ENCODE measurements at places on chromosomes 5 and 9.

- DNase-seq = no peak
Measured at GRCh38 chr9:38439291-38439915, 15.1 kb upstream of the IGFBPL1 start.

GRCh38 chr9:65411901-65412300 is 126.9 kb upstream of the FOXD4L5 start:
- no peak for DNase-seq

GRCh38 chr5:149681252-149681651 is 48.9 kb upstream of the PPARGC1B start:
- no peak for DNase-seq

DNA sequence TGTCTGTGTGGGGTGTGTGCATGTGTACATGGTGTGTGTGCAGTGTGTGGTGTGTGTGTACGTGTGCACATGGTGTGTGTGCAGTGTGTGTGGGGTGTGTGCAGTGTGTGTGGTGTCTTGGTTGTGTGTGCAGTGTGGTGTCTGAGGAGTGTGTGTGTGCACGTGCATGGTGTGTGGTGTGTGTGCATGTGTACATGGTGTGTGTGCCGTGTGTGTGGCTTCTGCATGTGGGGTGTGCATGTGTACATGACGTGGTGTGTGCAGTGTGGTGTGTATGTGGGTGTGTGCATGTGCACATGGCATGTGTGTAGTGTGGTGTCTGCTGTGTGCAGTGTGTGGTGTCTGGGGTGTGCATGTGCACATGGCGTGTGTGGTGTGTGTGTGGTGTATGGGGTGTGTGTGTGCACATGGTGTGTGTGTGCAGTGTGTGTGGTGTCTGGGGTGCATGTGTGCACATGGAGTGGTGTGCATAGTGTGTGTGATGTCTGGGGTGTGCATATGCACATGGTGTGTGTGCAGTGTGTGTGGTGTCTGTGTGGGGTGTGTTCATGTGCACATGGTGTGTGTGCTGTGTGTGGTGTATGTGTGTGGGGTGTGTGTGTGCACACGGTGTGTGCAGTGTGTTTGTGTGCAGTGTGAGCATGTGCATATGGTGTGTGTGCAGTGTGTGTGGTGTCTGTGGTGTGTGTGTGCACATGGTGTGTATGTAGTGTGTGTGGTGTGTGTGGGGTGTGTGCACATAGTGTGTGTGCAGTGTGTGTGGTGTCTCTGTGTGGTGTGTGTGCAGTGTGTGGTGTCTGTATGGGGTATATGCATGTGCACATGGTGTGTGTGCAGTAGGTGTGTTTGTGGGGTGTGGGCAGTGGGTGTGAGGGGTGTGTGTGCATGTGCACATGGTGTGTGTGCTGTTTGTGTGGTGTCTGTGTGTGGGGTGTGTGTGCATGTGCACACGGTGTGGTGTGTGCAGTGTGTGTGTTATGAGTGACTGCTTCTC is 40.6 kb upstream of the ZNG1F start:
- no peak for DNase-seq

DNA sequence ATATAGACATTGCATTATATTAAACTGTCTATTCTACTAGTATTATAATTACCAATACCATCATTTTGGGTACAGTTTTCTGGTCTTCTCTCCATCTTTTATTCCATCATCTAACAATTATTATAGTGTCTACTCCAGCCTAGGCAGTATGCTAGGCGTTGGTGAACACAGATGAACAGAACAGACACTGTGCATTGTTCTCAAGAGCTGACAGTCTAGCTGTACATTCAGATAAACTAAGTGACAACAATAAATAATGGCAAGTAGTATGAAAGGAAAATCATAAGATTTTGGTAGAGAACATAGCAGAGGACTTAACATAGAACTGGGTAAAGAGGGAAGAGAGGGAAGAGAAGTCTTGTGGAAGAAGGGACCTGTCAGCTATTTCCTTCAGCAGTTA is 12.5 kb upstream of the SGCD start:
- no peak for DNase-seq

GRCh38 chr5:73950441-73950873 is 324.5 kb downstream of the ARHGEF28 start:
- DNase-seq = peak; percentile 61

DNA sequence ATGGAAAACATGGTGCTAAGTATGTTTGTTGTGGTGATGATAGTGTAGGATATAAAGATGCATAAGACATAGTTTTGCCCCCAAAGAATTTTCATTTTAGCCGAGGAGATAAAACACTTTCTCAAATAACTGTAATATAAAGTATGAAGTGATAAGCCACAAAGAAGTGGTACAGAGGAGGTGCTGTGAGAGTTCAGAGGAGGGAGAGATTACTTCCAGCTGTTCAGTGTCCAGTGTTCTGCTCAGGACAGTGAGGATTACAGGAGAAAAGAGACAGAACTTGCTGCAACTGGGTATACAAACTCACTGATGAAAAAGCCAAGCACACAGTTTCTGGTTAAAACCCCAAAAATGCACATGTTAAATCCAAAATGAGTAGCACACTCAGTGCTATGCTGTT is 309.3 kb downstream of the KIAA0825 start:
- DNase-seq = no peak

DNA sequence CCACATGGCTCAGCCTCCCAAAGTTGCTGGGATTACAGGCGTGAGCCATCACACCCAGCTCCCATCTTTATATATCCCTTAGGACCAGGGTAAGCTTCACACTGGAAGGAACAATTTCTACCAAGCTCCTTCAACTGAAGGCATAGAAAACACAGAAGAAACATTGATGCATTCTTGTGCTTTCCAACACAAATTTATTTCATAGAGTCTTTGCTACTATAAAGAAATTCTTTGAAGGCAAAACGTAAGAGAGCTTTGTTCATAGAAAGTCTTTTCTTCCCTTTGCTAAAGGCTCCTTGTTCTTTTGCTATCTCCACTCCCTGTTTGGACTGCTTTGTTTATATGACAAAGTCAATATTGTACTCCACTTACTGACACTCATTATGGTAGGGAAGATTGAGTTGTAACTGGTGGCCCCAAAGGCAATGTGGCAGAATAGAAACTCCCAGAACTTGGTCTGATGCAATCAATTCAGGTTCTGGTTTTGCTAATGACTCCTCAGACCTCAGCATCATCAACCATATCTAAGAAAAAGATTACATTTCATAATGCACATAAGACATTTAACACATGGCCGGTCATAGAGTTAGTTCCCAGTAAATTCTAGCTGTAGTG is 97.4 kb upstream of the CLINT1 start:
- no peak for DNase-seq

DNA sequence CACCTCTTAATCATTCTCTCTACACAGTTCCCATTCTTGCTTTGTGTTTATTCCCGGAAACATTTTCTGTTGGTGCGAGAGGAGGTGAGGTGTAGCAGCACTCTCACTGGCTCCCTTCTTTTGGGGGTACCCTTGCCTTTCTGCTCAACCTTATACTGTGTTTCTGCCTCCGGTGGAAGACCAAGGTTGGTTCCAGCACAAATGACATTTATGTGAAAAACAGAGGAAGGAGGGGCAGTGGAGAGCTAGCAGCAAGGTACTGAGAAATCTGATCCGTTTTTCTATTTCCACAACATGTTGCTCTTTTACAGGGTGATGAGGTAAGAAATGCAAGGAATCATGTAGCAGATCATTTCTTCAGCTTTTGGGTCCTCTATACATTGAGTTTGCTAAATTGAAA is 648.0 kb upstream of the DMAC1 start:
- DNase-seq = no peak

DNA sequence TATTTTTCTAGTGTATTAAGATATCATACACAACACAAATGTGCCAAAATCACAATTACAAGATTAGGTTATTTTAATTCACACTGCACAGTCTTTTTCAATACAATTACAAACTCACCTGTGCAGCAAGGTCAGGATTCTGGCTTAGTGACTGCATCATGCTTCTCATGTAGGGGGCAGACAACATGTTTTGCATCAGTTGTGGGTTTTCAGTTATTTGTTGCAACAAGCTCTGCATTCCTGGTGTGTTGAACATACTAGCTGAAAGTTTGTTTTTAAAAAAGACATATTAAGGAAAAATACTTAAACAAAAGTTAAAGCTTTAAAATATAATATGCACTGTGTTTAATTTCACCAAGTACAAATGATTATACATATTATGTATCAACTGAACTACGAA is 38.7 kb downstream of the UBQLN1 start:
- no peak for DNase-seq

- DNase-seq = no peak
Measured at GRCh38 chr9:34689512-34689911, 1.6 kb downstream of the CCL19 start.

- no peak for DNase-seq
Measured at GRCh38 chr5:150356575-150357294, 762 bp upstream of the TCOF1 start.

DNA sequence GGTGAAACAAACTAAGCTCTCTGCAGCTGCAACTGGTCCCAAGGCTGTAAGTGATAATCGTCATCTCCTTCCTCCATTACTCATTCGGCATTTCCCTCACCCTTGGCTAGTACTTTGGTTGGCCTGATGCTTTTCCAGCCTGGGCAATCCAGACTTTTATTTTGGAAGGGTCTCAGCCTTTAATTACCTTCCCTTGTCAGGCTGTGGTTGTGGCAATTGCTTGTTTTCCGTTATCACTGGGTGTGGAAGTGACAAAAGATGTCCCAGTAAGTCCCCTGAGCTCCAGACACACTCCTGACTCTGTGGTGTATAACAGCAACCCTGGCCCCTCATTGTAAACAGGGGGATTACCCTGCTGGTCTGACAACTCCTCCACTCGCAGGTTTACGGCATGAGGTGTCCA is 6.3 kb upstream of the FAF2 start:
- DNase-seq = peak; percentile 40
